ENCODE measurements at places on chromosomes 7 and 10.

DNA sequence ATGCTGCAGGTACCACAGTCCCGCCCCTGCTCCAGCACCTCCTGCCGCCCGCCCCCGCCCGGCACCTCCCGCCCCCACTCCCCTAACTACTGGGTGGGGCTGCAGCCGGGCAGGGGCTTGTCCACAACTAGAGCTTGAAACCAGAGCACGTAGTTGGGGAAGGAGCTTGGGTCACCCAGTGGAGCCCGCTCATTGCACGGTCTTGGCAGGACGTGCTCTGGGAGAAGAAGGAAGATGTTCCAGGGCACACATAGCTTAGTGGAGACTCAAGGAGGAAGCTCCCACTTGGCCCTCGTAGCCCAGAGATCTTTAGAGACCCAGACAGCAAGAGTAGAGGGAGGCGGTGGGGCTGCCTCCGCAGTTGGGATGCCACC, 692 bp downstream of the IGFBP1 start:
- DNase-seq = no peak

DNA sequence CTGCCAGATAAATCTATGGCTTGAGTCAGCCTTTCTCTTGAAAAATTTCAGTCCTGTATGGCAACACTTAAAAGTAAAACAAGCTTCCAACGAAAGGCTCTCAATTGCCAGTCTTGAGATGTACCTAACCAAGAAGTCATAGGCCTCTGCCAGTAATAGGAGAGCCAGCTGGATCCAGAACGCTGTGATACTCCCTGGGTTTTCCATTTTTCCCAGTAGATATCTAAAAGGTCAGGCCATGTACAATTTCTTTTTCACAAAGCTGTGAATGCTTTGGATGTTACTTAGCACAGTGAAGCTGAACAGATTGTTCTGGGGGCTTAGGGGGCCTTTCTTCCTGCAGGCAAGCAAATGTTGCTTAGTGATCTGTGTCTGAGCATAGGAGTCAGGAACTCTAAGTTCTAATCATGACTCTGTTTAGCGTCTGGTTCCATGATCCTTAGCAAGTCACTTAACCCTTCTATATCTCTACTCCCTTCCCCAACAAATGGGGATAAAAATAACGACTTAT, 86.5 kb downstream of the ARMH3 start:
- no peak for DNase-seq

DNA sequence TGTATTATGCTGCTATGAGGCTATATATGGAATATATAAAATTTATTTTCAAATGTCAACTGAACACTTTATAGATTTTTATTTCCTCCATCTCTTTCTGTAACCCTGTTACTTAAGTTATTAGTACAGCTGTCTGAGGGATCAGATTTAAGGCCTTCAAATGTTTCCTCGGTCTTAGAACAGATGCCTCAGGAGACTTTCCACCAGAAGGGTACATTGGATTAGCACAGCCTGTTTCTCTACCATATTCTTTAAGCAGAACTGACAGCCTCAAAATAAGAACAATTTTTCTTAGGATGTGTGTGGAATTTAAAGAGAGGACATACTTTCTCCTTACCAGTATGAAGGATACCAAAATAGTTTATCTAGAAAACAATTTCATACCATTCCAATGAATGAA, 53.0 kb upstream of the HGF start:
- no peak for DNase-seq

DNA sequence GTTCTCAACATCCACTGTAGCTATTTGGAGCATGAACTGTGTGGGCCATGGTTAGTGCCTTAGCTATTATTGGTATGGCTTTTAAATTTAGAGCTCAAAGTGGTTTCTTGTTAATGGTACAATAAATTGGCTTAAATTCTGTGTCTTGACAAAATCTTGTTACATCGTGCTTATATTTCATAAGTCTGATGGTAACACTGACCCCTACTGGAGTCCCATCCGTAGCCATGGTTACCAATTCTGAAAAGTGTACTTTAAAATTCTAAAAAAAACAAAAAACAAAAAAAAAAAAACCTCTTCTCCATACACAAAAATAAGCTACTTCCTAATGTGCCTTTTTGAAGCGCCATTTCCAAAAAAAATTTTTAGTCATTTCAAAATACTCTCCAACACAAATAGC, 6.4 kb upstream of the RPP30 start:
- no peak for DNase-seq

- no peak for DNase-seq
These were observed 286.2 kb upstream of the VWC2 start for GRCh38 chr7:49486974-49487829.

- DNase-seq = no peak
These were observed 18.0 kb upstream of the INPP5A start for GRCh38 chr10:132519382-132520176.
